ENCODE measurements at places on chromosomes 13 and 19.

- DNase-seq, result peak; percentile 65
Observed at GRCh38 chr13:99892196-99892613, 79.4 kb downstream of the ZIC5 start.

- DNase-seq, result no peak
Observed at GRCh38 chr19:53626976-53627375, 4.8 kb upstream of the DPRX start.

GRCh38 chr13:60453490-60453889 lies 56.5 kb downstream of the TDRD3 start:
- no peak for DNase-seq

- DNase-seq, result no peak
Observed at GRCh38 chr19:47509973-47510372, 4.9 kb downstream of the NAPA start.

DNA sequence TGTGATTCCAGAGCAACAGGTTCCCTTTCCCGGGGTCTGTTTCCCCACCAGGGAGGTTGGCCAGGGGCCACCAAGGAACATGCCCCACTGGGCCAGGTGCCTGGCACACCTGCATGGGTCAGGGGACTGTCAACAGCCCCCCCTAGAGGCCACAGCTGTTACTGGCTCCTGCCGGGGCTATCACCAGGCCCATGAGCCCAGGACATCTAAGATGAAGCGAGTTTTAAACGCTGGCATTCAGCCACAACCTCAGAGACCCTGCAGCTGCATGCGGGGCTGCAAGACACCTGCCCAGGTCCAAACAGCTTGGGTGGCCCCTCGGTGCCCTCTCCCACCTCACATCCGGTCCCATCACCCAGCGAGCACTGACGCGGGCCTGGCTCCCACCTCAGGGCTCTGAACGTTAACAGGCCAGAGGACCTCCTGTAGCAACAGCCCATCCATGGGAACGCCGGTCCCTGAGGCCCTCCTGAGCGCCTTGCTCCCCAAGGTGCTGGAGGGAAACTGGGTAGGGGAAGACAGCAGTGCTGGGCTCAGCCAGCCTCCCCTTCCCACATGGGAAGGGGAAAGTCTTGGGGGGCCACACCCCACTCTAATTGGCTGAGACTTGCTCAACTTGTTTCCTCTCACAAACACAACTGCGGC lies 12.0 kb downstream of the KHSRP start:
- DNase-seq, result no peak

DNA sequence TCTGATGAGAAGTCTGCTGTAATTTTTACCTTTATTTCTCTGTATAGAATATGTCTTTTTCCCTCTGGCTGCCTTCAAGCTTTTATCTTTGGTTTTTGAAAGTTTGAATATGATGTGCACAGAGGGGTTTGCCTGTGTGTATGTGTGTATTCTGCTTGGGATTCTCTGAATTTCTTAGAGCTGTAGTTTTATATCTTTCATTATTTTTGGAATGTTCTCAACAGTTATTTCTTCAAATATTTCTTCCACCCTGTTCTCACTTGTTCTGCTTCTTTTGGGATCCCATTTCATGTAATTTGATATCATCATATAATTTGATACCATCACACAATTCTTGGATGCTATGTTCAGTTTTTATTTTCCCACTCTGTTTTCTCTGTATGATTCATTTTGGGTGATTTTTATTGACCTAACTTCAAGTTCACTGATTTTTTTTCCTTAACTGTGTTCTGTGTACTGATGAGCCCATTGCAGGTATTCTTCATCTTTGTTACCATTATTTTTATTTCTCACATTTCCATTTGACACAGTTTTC lies 7.5 kb downstream of the COG3 start:
- DNase-seq, result no peak

- no peak for DNase-seq
Observed at GRCh38 chr19:50244695-50245094, 41.3 kb downstream of the MYH14 start.

GRCh38 chr19:50209131-50209530 lies 5.7 kb downstream of the MYH14 start:
- DNase-seq, result no peak

- DNase-seq, result no peak
Observed at GRCh38 chr19:45010306-45010705, 9.0 kb downstream of the RELB start.

All from hippocampal formation (tissue), 2 donors.